ENCODE measurements at places on chromosomes 2 and 18.
A peak's percentile ranks its signal among the peaks of the same experiment; 100 is the strongest.

GRCh38 chr2:30985493-30986230 is 152.6 kb downstream of the GALNT14 start:
- DNase-seq, result no peak

DNA sequence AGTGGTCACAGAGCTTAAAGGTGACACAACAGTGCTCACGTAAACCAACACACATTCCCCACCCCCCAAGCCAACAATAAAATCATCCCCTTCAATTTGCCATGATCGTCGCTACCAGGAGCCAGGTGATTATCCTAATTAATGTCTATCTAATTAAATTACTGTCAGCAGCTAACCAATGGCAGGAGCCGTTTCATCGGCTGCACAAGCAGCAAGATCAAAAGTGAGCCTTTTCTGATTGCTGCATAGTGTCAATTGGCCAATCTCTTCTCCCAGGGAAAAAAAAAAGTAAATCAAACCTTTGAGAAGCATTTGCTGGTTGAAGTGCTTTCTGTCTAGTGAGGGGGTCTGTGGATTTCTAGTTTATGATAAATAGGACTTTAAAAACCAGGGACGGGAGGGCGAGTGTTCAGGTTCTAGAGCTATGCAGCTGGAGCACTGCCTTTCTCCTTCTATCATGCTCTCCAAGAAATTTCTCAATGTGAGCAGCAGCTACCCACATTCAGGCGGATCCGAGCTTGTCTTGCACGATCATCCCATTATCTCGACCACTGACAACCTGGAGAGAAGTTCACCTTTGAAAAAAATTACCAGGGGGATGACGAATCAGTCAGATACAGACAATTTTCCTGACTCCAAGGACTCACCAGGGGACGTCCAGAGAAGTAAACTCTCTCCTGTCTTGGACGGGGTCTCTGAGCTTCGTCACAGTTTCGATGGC is at the start of gene TBR1:
Gene TBR1 (plus strand): TSS at position 311 of the 721 bp plus-strand sequence. CDS start 114 bp downstream, at position 425.
- no peak for DNase-seq

GRCh38 chr18:11071300-11071699 is 78.1 kb downstream of the PIEZO2 start:
- no peak for DNase-seq

DNA sequence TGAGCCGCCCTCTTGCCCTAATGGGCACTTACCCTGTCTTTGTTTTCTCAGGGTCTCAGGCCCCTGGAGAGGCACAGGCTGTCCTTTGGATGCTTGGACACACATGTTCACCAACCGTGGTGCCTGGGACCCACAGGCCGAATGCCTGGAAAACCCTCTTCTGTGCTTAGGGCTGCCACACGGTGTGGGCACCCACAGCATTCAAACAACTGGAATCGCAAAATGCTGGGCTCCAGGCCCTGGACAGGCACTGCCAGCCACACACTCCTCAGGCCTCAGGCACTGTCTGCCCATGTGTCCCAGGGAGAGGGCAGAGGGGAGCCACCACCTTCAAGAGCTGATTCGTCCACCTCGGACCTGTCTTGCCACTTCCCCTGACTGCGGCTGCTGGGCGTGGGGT is 123.1 kb upstream of the ACKR3 start:
- DNase-seq, result no peak

- peak; percentile 10 for DNase-seq
These were observed 102.2 kb upstream of the ASB18 start for GRCh38 chr2:236366397-236366796.

- DNase-seq, result no peak
These were observed 3.5 kb downstream of the ASPRV1 start for GRCh38 chr2:69957965-69958364.

DNA sequence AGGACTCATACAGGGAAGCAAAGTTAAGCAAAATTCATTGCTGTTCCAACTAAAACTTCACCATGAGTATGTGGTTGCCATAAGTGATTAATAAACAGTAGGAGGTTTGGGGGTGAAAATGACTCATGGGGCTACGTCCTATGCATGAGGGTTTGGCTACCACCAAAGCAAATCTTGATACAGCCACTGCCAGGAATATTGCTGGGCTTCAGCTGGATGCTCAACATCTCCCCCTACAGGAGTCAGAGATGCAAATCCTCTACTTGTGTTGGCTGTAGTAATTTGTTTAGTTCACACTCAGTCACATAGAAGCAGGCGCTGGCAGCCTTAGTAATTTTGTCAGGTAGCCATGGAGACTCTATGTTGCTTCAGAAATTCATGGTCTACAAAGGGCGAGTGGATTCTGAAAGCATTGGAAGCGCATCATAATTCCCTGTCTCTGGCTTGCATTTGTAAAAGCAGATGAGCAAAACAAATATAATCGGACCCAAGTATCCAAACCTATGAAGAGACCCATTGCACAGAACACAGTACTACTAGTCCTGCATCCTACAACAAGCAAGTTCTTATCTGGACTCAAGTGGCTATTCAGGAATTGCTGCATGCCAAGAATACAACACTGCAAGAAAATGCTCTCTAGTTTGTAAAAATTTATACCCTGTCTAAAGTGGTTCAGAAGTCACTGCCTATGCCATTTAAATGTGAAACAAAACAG is 76.0 kb downstream of the CD28 start:
- DNase-seq, result peak; percentile 91

DNA sequence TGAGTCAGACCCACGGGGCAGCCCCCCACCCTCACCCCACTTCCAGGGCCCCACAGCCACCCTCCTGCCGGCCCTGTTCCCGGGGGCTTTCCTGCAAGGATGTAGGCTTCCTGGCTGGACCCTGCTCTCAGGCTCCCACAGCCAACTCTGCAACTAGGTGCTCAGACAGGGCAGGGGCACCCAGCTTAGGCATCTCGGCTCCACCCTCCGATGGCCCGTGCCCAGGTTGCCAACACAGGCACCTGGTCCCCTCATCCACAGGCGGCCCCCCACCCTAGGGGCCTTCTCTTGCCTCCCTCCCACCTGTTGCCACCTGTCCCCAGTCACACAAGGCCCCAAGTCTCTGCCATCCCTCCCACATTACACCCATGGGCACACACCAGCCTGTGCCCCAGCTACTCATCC is 34.6 kb downstream of the HS6ST1 start:
- no peak for DNase-seq

DNA sequence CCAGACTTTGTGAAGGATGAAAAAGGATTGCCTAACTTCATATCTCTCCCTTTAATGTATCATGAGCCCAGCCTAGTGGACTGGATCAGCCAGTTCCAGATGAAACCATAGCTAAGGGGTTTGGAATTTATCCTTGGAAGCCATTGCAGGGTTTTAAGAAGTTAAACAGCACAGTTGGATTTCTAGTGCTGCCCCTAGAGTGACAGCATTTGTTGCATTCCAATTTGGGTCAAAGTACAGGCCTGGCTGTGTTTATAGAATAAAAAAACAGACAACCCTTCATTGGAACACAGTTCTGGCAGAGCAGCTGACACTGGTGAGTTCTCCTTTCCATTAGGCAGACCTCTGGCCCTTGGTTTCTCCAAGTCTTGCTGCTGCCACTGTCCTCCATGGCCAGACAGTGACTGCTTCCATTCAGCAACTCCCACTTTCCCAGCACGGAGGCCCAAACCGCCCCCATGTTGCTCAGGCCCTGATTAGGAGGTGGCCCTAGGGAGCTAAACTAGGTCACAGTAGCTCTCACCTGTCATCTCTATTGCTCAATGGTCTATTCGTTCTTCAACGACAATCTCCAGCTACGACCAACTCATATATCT is 8.0 kb downstream of the GPR39 start:
- no peak for DNase-seq

GRCh38 chr2:164055623-164056022 is 319.8 kb upstream of the FIGN start:
- no peak for DNase-seq

DNA sequence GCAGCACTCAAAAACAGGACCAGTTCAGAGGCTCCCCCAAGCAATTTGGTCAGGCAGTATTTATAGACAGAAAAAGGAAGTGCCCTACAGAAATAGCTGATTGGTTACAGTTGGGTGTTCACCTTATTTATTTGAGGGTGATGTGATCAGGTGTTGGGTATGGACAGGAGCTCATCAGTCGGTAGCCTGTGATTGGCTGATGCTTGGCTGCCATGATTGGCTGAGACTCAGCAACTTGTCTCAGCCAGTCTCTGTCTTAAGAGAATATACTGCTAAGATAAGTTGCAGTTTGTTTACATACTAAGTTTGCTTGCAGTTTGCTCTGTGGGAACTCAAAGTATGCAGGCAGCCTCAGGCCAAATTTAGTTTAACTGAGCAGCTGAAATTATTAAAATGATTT is 9.4 kb downstream of the ABCG8 start:
- DNase-seq, result no peak

GRCh38 chr2:237254369-237254861 is 159.5 kb downstream of the COL6A3 start:
- DNase-seq, result no peak

GRCh38 chr18:1993866-1994265 is 577.4 kb downstream of the METTL4 start:
- DNase-seq, result no peak

DNA sequence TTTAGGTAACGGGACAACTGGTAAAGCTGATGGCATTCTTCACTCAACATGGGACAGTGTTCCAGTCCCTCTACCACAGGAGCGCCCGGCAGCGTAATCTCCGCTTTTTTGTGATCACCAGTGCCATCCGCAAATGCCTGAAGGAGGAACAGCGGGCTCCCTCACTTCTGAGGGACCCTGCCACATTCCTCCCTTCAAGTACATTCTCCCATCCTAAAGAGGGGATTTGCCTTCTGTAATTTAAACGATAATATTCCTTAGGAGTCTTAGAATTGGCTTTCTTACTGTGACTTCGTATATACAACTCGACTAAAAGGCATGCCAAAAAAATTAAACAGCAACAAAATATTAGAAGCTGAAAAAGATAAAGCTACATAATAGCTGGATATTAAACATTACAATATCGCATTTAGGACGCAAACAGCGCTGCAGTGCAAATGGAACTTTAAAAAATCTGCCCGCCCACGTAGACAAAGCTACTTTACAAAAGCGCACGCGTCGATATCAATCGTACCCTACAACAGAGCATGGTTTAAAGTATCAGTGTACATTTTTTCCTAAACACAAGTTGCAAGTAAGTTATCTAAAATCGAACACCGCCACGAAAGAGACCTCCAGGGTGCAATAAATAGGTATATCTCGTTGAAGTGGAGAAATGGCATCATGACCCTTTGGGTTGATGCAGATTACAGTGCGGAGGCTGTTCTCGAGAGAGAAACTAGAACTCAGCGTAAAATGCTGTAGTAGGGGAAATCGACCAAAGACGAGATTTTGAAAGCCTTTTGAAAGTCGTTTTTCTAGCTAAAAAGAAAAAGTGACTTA is 2.3 kb upstream of the VSNL1 start:
- no peak for DNase-seq

GRCh38 chr2:55239656-55240222 is 7.3 kb downstream of the RPS27A start:
- DNase-seq, result no peak

- DNase-seq, result no peak
These were observed 43.2 kb upstream of the YWHAQ start for GRCh38 chr2:9673914-9674481.

GRCh38 chr2:149037851-149038250 is 648 bp upstream of the LYPD6B start:
- DNase-seq, result no peak

GRCh38 chr18:67260841-67261240 is 255.7 kb downstream of the DSEL start:
- no peak for DNase-seq

GRCh38 chr2:32485399-32485798 is 128.6 kb downstream of the BIRC6 start:
- DNase-seq, result no peak

DNA sequence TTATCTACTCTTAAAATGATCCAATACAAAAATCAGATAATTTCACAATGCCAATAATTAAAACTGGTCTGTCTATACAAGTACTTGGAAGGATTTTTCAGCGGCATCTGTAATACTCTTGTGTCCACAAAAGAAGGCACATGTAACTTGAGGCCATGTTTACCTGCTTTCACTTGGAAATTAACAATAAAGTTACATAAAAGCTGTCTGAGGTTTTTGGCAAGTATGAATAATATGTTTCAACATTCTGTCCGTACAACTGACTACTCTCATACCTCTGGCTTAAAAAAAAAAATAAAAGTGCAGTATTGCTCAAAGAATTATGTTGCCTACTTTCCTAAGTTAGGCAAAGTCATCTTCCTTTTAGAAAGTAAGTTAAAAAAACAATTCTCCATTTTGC is 253.6 kb downstream of the NBAS start:
- DNase-seq, result no peak

GRCh38 chr2:64363848-64364247 is 90.1 kb upstream of the LGALSL start:
- DNase-seq, result no peak

- no peak for DNase-seq
These were observed 61.5 kb downstream of the G6PC2 start for GRCh38 chr2:168962636-168963035.

- peak; percentile 36 for DNase-seq
These were observed 15.9 kb downstream of the SMAD7 start for GRCh38 chr18:48934723-48935432.

DNA sequence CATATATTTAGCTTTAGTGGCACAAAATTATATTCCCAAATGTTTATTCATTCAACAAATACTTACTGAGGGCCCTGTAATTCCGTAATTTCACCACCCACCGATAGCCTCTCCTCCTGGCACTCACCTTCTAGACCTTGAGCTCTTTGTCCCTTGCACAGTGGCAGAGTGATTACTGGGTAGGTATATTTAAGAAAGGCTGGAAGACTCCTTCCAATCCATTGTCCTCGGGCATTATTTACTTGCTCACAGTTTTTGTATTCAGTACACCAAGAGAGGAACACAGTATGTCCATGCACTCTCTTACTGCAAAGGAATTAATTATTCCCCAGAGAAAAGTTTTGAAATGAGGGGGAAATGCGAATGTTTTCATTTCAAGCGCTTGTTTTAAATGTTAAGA is 1.1 kb upstream of the CDCA7 start:
- no peak for DNase-seq

GRCh38 chr2:65059071-65059470 is 2.9 kb downstream of the CEP68 start:
- DNase-seq, result no peak
